ENCODE measurements at places on chromosomes 11 and 22.

- no peak for DNase-seq
Measured at GRCh38 chr11:93512073-93512475, 31.1 kb downstream of the SMCO4 start.

DNA sequence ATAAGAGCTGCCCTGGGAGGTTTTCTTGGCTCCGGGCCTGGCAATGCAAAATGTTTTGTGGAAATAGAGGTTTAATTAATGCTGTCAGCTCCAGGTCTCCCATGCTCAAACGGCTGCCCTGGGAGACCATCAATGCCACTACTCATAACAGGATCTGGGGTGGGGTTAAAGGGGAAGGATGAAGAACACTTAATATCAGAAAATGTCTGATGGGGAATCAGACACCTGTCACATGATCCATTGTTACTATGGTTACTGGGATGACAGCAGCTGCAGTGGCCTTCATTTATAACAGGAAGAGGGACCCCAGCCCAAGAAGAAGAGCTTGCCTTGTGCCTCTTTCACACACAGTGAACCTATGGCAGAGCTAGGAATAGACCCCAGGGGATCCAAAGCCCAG, 2.2 kb upstream of the SYT13 start:
- DNase-seq = no peak

- no peak for DNase-seq
Measured at GRCh38 chr11:73145986-73146575, 4.0 kb upstream of the FCHSD2 start.

DNA sequence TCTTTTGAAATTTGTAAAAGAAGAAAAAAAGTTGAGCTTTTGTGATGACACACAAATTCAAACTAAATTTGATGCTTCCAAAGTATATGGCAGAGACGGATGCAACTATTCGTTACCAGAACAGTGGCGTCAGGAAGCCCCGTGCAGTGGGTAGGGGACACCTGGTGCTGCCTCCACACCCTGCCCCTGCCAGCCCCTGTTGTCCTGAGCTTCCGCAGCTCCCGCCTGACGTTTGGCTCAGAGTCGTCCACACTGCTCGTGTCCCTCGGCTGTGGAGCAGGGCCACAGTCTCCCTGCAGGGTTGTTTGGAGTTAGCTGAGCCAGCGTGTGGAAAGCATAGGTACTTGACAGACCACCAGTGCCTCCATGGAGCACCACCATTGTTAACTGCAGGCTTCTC, 86.3 kb downstream of the ATXN10 start:
- no peak for DNase-seq

- DNase-seq = no peak
Measured at GRCh38 chr11:113142508-113142907, 171.9 kb upstream of the TTC12 start.

- DNase-seq = no peak
Measured at GRCh38 chr11:28366549-28367346, 258.6 kb downstream of the METTL15 start.

- DNase-seq = no peak
Measured at GRCh38 chr11:115287266-115287665, 216.9 kb downstream of the CADM1 start.

GRCh38 chr11:129145276-129145675, 46.8 kb downstream of the ARHGAP32 start:
- DNase-seq = no peak

DNA sequence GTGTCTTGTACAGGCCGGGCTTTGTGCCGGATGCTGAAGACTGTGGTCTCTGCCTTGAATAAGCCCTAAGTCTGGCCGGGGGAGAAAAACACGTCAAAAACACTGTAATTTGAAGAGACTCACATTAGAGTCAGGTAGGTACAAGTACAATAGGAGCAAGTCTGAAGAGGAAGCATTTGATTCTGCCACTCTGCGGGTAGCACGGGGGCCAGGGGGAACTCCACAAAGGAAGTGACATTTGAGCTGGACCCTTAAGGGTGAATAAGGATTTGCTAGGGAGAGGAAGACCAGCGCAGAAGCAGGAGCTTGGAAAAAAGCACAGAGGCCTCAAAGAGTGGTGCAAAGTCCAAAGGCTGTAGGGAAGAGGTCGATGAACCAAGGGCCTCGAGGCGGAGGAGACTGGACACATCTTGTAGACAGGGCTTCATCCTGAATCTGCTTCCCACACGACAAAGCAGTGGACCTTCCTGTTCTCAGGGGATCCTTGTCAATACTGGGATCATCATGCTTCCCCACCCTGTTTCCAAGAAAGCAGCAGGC, 38.7 kb downstream of the BUD13 start:
- no peak for DNase-seq

DNA sequence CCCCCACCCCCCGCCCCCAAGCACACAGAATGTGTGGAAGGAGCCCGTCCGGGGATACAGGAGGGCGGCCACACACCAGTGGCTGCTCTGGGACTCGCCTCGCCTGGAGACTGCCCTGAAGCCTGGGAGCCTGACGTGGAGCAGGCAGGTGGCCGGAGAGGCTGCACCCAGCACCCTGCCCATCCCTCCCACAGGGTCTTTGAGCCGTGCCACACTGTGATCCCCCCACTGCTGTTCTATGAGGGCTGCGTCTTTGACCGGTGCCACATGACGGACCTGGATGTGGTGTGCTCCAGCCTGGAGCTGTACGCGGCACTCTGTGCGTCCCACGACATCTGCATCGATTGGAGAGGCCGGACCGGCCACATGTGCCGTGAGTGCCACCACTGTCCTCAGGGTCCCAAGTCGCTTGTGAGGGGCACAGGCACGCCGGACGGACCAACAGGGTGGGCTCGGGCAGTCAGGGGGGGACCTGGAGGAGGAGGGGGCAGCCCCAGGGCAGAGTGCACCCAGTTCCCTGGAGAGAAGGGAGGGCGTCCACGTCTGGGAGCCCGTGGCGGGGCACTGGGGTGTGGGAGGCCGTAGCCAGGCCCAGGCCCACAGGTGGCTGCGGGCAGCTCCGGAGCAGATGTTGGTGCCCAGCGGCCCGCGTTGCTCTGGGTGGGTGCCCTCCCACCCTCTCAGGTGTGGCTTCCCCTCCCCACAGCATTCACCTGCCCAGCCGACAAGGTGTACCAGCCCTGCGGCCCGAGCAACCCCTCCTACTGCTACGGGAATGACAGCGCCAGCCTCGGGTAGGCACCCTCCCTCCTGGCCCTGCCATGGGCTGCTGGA, 27.0 kb upstream of the MUC5B start:
- DNase-seq = no peak

DNA sequence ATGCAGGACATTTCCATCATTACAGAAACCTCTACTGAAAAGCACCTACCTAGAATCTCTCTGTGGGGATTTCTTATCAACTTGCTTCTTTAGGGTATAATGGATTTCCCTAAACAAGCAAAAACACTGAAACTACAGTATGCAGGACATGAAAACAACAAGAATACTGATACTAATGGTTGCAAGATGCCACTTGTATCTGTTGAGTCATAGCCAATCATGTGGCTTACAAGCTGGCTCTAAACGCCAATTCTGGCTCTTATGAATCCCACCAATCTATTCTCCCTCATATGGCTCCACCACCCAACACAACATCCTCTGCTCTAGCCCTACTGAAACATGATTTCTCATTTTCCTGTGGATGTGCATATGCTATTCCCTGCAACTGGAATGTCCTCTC, 22.6 kb downstream of the TENM4 start:
- DNase-seq = no peak

GRCh38 chr11:63829823-63830489, 9.0 kb upstream of the MARK2 start:
- no peak for DNase-seq

DNA sequence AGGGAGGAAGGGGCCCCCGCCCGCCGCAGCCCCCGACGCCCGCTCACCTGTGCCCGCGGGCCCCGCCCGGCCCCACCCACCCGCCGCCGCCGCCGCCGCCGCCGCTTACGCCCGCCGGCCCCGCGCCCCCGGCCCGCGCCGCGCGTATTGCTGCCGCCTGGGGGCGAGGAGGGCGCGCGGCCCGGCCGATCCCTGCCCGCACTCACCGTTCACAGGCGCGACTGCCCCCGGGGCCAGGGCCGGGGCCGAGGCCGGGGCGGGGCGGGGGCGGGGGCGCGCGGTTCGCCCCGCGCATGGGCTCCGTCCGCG, 212 bp downstream of the HRAS start:
- no peak for DNase-seq

DNA sequence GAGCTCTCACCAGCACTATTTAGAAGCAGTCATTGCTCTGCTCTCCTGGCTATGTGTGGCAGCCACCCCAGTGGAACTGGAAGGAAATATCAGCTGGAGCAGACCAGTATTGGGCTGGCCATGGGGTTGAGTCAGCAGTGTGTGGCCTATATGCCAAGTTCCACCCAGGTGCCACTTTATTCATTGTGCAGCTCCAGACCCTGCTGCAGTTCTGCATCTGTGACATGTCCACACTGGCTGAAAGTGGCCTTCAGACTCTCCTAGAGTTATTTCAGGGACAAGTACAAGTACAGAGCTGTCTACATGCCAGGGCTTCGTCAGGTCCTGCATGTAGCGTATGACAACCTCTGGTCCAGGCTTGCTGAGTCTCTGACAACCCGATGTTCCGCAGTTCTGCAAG, 55.2 kb downstream of the CABIN1 start:
- DNase-seq = no peak

- no peak for DNase-seq
Measured at GRCh38 chr11:13861411-13861810, 101.1 kb upstream of the SPON1 start.

DNA sequence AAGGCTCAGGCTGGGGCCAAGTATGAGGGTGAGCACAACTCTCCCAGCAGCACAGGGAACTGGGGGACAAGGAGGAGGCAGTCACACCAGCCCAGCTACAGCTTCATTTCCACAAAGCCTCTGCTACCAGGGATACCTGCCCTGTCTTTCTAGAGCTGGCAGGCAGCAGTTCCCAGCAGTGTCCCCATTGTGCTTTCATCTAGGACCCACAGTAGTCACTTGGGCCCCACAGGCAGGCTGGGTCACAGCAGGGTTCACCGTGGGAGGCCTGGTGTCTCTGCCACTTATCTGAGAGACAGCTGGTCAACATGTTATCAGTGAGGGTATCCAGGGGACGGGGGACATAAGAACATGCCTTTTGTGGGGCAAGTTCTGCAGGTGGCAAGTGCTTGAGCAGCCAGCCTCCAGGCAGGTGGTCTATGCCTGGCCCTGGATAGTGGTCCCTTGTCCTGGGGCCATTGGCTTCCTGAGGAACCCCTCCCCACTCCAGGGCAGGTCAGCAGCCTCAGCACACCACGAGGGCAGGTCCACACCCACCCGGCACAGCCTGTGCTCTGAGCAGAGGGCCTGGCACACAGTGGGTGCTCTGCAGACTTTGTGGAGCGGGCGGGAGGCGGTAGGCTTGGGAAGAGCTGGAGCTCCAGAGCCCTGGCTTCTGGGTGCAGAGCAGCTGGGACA, 29.9 kb downstream of the GNAZ start:
- no peak for DNase-seq

DNA sequence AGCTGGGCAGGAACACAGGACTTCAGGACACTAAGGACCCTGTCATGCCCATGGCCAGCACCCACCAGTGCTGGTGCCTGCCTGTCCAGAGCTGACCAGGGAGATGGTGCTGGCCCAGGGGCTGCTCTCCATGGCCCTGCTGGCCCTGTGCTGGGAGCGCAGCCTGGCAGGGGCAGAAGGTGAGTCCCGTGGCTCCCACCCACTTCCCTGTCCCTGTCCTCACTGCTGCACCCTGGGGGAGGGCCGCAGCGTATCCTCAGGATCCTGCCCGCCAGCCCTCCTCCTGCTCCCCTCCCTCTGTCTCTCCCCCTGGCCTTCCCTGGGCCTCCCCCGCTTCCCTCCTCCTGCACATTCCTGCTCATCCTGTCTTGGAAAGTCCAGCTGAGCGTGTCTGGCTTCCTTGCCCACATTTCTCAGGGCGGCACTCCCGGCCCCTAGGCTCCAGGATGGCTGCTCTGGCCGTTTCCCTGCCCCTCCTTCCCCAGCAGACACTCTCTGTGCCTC, 8.7 kb downstream of the CSF2RB start:
- no peak for DNase-seq

GRCh38 chr11:133978794-133979193, 22.0 kb upstream of the IGSF9B start:
- DNase-seq = no peak

GRCh38 chr11:111417766-111418435, 38.8 kb upstream of the POU2AF1 start:
- DNase-seq = no peak

DNA sequence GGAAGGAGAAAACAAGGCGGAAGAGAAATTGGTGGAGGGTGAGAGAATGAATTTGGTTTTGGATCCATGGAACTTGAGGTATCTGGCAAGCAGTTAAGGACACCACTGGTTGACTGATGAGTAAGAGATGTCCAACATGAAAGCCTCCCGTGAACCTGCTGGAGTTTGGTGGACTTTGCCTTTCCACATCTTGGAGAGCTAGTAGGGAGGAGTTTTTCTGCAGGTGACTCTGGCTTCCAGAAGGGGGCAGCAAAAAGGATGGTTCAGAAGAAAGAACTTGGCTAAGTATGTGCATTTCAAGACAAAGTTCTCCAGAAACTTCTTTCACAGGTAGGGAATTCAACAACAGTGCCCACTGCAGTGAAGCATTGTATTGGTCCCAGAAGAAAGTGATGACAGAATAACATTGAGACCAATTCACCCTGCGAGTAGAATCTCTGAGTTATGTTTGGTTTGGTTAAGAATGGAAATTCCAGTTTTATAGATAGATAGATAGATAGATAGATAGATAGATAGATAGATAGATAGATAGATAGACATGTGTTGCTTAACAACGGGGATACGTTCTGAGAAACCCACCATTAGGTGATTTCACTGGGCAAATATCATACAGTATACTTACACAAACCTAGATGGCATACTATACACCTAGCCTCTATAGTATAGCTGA, 28.5 kb downstream of the DCDC1 start:
- DNase-seq = no peak

DNA sequence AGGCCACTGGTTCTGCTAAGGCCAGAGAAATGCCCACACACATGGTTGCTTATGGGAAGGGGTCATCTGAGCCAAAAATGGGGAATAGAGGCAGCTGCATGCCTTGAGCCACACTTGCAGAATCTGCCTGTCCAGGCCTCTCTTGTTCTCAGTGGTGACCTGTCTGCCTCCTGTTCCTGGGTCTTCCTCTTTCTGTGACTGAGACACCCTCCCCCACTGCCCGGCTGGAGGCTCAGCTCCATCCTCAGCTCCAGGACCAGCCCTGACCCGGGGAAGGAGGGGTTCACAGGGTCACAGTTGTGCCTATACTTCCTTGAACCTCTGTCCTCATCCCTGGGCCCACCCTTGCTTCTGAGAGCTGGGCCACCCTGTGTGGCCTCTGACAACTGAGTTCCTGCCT, 52.3 kb downstream of the CSF2RB start:
- no peak for DNase-seq
